ENCODE measurements at places on chromosomes 11 and 22.

- DNase-seq: no peak
Observed at GRCh38 chr22:45238957-45239680, 1.6 kb downstream of the KIAA0930 start.

DNA sequence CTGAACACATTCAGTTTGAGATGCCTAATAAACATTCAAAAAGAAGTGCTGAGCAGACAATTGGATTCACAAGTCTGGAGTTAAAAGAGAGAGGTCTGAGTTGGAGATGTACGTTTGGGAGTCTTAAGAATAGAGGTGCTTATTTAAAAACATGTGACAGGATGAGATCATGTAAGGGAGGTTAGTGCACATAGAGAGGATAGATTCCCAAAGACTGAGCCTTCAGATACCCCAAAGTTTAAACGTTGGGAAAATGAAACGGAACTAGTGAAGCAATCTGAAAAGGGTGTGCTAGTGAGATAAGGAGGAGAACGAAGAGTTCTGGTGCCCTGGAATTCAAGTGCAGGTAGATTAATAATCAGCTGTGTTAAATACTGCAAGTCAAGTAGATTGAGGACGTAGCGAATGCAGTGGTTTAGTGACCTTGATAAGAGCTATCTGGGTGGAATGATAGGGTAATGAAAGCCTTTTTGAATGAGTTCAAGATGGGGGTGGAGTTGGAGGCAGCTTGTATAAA is 63.7 kb downstream of the HIPK3 start:
- DNase-seq: no peak

DNA sequence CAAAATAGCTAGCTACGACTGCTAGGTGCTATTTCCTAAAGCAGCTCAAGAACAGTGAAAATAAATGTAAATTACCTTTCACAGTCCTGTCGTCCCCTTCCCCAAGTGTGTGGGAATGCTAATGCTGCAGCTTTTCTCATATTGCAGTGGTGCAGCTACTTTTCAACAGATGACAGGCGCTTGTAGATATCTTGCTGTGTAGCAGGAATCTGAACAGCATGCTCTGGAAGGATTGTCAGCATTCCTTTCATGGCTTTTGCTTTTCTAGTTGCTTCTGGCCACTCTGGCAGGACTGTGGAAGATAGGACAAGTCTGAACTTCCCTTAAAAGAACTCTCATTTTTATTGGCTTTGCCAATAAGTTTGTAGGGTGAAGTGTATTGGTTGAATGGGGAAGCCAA is 18.8 kb downstream of the FAR1 start:
- no peak for DNase-seq

DNA sequence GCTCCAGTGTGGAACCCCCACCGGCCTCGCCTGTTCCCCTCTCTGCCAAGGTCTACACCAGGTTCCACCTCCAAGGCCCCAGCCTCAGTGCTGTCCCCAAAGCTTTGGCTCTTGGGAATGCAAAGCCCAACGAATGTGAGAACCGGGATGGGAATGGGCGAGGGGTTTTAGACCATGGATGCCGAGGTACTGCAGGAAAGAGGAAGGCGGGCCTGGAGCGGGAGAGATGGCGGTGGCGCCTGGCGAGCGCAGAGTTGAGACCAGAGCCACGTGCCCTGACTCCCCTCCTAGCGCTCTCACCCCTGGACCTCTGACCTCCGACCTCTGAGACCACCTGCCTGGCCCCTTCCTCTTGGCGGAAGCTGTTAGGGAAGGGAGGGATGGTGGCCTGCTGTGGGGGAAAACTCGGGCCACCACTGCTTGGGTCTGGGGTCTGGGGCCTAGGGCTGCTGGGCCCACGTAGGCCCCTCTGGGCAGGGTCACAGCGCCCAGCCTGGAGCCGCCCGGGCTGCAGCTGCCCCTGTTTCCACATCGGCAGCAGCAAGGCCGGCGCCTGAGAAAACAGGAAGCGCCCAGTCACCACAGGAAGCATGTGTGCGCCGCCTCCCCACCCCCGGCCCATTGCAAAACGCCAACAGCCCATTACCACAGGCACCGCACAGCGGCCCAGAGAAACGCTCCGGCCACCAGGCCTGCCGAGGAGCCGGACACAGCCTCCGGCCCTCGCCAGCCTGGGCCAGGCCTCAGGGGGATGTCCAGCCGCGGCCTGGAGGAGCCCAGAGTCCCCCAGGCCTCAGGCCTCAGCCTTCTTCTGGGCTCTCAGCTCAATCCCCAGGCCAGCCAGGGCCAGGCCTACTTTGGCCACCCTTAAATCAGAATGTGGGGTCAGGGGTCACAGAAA is 13.8 kb upstream of the SLC39A13 start:
- no peak for DNase-seq

DNA sequence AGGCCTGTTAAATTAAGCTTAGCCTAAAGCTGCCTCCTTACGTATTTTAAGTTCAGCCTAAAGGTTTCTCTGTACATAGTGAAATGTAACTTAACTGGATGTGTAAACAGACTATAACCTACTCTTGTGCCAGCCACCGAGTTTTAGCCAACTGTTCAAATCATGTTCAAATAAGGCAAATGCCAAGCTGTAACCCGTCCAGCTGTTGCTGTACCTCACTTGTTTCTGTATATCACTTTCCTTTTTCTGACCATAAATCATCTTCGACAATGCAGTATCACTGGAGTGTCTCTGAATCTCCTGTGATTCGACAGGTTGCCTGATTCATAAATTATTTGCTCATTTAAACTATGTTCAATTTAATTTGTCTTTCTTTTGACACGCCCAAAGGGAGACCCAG is 4.0 kb upstream of the PLAAT5 start:
- DNase-seq: no peak

GRCh38 chr11:115930886-115931547 is 426.8 kb upstream of the CADM1 start:
- DNase-seq: no peak

GRCh38 chr11:113016905-113017304 is 55.7 kb downstream of the NCAM1 start:
- no peak for DNase-seq

DNA sequence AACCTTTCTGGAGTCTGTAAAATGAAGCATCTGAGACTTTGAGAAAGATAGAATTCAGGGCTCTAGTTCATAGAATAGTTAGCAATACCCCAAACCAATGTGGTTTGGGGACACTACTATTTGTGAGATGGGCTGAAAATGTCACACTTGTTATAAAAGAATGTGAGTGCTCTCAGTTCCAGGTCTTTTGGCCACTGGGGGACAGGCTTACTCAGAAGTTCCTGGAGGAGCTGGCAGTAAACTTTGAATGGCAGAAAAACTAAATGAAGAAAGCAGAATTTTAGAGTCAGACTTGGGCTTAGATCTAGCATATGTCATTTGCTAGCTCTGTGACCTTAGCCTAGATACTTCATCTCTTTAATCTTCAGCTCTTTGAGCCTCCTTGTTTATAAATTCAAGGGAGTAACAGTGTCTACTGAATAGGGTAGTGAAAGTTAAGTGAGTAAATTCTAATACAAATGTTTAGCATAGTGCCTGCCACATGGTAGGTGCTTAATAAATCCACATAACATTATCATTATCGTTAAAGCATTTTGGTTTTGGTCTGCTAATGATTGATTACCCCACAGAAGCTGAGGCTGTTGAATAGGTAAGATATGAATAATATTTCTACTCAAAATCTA is 3.7 kb downstream of the LYVE1 start:
- no peak for DNase-seq

DNA sequence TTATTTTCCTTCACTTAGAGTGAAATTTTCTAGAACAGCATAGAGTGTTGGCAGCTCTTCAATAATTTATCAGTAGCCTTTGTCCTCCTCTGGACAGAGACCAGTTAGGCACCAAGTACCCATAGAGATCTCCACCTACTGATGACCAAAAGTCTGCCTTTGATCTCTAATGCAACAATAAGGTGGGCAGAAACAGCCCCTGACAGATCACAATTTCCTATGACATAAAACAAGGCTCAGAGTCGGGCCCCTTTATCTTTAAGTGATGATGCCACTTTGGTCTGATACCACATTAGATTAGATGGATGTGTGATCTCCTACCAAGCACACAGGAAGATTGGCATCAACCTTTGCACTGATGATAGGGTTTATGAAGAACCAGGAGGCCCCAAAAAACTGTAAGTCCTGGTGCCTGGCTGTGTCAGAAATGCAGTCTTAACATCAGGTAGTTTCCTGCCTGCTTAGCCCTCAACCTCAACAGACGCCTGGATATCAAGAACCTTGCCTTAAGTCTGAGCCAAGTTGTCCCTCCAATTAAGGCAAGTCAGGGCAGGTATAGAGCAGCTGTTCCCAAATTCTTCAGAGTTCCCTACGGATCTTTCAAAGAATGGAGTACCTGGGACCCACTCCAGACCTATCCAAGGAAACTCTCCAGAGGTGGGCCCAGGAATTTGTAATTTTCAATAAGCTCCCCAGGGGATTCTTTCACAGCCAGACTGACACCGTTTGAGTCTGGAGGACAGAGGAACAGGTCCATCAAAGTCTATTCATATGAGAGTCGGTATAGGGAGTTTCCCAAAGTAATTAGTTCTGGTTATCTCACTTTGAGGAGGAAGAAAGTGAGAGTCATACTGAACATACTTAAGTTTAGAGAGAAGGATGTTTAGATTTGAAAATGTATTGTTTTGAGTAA is 30.6 kb upstream of the TMPRSS4 start:
- DNase-seq: peak; percentile 26

DNA sequence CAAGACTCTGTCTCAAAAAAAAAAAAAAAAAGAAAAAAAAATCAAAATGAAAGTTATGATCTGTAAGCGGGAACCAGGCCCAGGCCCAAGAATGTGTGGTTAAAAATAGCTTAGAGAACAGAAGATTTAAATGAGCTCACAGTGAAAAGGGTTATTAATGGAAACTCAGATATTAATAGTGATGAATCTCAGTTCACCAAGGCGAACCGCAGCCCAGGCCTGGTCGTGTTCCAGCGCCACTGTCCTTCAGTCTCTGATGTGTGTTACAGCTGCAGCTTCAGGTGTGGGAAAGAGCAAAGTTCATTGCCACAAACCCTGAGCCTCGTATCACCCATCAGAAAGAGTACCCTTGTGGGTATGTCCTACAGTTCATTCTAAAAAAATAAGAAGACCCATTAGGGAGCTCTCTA is 107.1 kb downstream of the GAB2 start:
- DNase-seq: no peak

DNA sequence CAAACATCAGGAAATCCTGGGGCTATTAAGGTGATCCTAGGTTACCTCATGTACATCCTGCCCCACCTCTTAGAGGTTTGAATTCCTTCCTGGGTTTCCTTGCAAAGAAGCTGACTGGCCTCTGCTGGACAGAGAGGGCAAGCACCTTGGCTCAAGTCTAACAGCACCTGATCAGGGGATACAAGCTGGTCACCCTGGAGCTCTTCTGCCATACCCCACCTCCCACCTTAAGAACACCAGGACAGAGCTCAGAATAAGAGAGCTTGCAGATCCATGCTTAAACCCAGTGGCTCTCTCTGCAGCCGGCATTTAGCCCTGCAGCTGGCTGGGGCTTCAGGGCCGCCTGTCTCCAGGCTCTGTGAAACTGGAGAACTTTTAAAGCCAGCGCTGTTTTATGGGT is 386.6 kb upstream of the NARS2 start:
- no peak for DNase-seq

DNA sequence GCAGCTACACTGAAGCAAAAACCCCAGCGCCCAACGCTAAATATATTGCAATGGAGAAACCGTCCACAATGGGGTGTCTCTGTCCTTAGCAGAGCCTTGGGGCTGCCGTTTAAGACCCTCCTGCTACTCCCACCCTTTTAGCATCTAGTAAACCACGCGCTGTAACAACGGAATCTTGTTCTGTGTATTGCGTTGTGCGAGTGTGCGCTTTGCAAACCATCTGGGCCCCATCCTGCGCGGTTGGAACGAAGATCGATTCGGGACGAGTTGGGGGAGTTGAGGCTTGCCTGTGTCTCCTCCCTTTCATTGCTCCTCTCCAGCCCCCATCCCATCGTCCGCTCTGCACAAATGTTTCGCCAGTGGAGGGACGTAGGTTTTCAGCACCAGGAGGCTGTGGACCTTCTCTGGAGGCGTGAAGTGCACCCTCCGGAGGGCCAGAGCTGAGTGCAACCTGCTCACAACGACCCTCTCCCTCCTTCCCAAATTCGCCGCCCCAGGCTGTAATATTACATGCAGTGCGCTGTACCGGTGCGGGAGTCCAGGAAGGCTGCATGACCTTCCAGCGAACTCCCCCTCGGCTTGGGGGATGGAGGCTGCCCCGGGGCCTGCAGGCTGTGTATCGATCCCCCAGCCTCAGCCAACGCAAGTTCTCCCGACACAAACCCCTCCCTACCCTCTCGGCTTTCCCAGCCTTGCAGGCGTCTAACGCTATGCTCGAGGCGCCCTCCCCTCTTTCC is 1.6 kb upstream of the KMT2A start:
- DNase-seq: peak; percentile 10

DNA sequence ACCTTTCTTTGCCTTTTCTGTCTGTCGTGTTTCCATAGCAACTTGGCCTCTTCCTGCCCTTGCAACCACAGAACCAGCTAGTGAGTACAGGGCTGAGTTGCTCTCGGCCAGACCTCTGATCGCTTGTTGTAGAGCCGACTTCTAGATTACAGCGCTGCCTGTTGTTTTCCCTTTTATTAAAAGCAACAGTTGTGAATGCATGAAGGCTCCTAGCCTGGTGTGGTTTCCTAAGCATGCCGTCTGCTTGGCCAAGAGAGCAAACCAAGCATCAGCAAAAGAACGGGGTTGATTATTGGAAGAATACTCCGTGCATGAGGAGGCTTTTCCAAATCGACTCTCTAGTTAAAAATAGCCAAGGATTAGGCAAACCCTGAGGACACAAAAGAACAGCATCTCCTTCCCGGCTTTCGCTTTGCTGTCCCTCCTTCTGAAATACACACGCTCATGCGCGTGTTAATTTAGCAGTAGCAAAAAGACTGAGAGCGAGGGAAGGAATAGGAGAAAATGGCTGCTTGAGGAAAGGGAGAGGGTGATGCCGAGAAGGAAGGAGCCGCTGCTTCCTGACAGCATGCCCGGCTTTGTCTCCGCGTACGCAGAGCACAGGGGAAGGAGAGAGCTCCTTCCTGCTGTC is 71.5 kb upstream of the TTC12 start:
- DNase-seq: no peak

DNA sequence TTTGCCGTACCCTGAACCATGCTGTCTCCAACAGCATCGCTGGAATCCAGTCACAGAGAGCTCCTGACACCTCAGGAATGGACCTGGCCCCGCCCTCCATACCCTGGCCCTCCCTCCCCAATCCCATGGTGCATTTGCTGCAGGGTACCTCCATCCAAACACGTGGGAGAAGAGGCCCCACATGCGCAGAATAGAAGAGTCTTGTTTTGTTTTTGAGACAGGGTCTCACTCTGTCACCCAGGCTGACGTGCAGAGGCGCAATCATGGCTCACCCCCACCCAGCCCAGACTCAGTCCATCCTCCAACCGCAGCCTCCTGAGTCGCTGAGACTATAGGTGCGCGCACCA is 2.3 kb upstream of the PNPLA2 start:
- DNase-seq: no peak

DNA sequence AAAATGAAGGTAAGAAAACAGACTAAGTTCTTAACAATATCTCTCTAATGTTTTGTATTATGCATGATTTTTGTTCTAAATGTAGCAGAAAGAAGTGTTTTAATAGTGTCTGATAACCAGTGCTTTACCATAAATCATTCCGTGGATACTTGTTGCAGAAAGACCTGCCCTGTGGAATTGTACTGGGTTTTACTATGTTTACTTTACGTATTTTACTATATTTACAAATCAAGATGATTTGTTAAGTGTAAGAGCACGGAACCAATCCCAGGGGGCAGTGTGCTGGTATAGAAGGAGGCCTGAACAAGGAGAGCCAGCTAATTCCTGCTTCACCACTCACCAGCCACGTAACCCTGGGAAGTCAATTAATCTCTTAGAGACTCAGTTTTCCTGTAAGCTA is 1.4 kb downstream of the HTR3B start:
- no peak for DNase-seq
